ENCODE measurements at places on chromosomes 1 and 21.

GRCh38 chr21:39504230-39504629 is 52.5 kb downstream of the SH3BGR start:
- DNase-seq, result no peak

- no peak for DNase-seq
Measured at GRCh38 chr1:225347123-225347683, 80.6 kb downstream of the LBR start.

DNA sequence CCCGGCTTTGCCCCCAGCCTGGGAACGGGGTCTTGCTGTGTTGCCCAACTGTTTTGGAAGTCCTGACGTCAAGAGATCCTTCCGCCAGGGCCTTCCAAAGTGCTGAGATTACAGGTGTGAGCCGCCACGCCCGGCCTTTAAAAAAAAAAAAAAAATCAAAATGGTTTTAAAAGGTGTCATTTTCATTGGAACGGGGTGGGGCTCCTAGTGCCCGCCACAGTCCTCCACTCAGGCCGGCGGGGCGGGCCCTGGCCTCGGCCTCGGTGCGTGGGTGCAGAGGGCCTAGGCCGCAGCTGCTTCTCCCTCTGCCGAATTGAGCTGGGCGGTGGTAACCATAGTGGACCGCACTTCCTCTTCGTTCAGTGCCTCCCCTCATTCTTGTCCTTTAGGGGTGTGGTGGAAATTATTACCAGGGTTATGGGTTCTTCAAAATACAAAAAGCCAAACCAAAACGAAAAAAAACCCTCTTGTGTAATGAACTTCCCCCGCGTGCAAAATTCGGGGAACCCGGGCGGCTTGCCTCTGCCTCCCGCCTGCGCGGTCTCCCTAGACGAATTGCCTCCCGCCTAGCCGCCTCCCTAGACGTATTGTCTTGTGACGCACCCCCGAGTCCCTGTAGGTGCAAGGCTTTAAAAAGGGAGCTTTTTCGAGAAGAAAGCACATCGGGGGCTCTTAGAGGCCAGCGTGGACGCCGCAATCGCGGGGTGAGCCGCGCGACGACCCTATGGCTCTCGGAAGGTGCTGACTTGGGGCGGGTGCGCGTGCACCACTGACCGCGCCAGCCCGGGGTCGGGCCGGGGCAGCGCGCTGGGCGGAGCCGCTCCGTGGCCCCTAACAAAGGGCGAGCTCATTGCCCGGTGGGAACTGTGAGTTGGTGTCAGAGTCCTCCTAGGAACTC is 10.5 kb upstream of the SPEN start:
- no peak for DNase-seq

DNA sequence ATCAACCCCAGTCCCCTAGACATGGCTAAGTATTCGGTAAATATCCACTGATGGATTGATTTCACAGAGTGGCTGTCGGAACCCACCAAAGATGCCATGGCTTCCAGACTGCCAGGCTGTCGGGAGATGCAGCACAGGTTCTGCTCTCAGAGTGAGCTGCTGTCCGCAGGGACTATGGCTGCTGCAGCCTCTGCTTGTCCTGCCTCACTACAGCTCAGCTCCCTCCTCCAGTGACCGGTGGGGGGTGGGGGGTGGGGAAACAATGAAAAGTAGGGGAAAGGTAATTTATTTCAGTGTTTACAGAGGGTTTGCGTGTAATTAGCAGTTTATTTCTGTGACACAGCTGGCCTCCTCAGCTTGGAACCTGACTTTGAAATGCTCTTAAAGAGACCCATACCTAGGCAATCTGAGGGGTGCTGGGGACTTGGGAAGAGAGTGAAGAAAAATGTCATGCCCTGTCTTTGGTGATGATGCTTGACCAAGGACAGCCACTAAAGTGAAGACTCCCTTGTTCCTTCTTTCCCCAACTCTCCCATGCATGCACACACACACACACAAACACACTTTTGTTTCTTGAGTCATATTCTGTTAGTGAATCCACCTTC is 109.0 kb downstream of the CACNA1E start:
- DNase-seq, result no peak

GRCh38 chr1:8252266-8252951 is 65.5 kb upstream of the SLC45A1 start:
- DNase-seq, result no peak

DNA sequence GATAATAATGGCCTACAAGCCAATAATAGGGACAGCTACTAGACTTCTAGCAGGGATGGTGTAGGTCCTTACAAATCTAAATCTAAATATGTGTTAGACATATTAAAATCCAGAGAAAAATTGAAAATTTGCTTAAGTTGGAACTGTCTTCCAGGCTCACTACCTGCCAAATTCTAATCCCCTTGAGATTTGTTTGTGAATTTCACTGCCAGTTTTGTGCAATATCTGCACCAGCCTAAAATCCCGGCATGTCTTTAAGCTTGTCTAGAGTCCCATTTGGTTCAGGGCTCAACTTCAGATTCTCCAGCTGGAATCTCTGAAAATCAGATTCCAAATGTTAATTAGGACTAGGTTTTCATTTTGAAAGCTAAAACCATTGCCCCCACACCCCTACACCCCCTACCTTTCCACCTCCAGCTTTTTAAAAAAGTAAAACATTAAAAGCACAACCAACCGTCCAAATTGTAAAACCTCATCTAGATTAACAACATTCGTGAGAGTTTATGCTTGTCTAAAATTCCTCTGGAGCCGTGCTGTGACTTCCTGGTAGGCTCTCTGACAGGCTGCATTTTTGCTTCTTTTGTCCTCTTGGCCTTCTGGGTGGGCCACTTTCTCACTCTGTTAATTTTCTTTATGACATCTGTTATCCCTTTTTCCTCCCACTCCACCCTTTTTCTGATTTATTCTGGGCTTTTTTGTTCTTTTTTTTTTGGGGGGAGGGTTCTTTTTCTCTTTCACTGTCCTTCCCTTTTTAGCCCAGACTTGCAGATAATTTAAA is 348.7 kb downstream of the PAPPA2 start:
- DNase-seq, result no peak

- no peak for DNase-seq
Measured at GRCh38 chr1:163090321-163090945, 21.3 kb downstream of the RGS4 start.

- no peak for DNase-seq
Measured at GRCh38 chr1:156851779-156852417, 7.0 kb downstream of the INSRR start.

DNA sequence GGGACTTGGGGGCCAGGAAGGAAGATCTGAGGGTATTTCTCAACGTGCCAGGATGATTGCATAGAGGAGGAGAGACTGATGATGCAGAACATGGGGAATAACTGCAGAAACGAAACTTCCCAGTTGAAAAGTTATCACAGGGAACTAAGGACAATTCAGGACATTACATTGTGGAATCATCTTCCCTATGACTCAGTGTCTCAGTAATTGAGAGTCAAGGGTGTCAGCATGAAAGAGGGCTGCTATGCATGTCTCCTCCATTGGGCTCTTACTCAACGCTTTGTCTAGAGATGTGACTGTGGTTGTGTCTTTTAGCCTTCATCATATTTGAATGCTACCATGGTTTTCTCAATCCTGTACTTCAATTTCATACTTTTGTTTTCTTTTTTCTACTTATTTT is 48.9 kb upstream of the PTGFR start:
- no peak for DNase-seq

GRCh38 chr1:230163205-230163604 is 96.2 kb downstream of the GALNT2 start:
- no peak for DNase-seq

GRCh38 chr1:152745289-152745704 is 12.5 kb upstream of the KPRP start:
- DNase-seq, result no peak

- peak; percentile 28 for DNase-seq
Measured at GRCh38 chr21:16841975-16842695, 670.7 kb upstream of the CXADR start.

DNA sequence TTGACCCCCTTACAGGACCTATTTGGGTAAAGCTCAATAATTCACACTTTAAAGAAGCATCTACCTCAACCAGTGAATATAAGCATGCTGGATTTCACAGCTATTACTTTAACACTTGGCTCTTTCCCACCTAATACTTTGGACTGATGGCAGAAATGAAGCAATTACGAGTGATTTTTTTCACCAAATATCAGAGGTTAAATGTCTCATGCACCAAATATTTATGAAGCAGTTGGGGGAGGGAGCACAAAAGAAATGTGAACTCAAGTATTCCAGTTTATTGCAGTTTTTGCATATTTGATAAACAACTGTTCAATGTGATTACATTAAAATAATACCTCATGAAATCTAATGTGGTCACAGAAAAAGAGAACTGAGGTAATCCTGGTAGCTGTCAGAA is 223.6 kb downstream of the LRRC7 start:
- no peak for DNase-seq

- no peak for DNase-seq
Measured at GRCh38 chr1:30900931-30901560, 7.5 kb downstream of the SDC3 start.

DNA sequence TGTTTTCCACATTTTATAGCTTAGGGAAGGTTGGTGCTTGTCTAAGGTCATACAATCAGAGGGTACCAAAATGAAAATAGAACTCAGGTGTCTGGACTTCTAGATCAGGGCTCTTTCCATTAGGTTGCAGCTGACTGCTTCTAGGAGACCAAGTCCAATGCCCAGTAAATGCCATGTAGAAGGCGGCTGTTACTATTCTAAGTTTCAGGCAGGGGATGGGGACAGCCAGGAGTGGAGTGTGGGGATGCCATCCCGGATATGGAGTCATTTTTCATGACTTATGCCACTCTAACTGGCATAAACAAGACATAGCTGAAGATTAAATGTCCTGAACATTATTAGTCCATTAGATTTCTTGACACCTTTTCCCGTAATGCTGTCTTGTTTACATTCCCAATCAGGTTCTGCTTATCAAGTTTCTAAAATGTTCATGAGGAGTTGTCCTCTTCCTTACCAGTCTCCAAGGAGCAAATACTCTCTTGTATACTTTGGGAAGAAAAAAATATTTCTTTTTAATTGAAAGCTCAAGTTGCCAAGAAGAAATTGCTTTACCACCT is 31.5 kb downstream of the XCL1 start:
- no peak for DNase-seq

DNA sequence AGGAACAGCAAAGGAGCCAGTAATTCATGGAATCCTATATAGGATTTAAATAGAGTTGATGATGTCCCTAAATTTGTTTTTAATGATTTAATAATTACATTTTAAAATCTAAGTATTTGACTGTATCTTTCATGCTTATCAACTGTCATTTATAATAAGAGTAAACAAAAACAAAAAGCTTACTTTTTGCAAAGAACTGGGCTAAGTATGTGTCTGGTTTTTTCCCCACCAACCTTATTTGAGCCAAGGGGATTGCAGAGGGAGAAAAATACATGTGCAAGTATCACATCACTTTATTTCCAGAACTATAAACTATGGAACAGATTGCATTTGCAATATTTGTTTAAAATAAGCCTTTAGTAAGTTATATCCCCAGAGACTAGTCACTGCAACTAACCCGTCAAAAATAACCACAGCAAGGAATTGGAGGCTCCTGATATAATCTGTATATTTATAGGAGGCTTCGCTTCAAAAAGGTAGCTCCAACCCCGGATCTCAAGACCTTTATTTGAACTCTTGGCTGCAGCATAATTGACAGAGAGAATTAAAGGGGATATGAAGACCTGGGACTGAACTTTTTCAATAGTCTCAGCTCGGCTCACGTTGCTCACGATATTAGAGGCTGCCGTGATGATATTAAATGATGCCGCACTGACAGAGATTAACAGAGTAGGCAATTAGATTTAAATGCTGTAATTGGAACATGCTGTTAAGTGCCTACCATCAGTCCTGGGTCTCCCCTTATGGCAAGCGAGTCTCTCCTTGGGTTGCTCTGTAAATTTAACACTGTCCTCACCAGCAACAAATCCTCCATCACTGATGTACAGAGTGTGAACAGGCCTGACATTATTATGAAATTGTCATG is 329.1 kb upstream of the NFIA start:
- DNase-seq, result no peak

- DNase-seq, result no peak
Measured at GRCh38 chr1:213457186-213457585, 406.1 kb downstream of the RPS6KC1 start.

GRCh38 chr1:28099050-28099769 is 10.8 kb upstream of the EYA3 start:
- DNase-seq, result no peak

GRCh38 chr1:43220905-43221778 is 48.6 kb upstream of the TMEM125 start:
- DNase-seq, result peak; percentile 41

DNA sequence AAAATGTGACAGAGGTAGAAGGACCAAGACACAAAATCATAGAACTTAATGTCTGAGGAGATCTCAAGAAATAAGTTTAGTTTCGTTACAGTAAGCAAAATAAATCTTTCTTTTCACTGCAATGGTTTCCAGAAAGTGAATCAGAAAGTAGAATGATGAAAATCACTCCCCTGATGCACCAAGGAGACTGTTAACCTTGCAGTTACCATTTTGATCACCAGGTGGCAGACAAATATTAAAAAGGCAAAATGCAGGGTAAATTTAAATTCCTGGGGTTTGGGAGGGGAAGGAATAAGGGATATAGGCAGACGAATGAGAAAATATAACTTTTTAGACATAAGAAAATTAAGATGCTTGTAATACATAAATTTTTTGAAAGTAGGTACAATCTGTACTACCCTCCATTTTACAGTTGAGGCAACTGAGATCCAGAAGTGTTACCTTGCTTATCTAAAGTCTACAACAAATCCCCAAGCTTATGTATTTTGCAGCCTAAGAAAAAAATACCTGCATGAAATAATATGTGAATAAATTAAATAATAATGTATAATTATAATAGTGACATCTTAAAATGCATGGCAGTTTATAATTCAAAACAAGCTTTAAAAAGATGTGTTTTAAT is 253.2 kb downstream of the CRB1 start:
- peak; percentile 37 for DNase-seq

- DNase-seq, result no peak
Measured at GRCh38 chr1:117058810-117059209, 1.3 kb upstream of the TTF2 start.

- DNase-seq, result no peak
Measured at GRCh38 chr1:244214009-244214967, 163.2 kb downstream of the ZBTB18 start.

DNA sequence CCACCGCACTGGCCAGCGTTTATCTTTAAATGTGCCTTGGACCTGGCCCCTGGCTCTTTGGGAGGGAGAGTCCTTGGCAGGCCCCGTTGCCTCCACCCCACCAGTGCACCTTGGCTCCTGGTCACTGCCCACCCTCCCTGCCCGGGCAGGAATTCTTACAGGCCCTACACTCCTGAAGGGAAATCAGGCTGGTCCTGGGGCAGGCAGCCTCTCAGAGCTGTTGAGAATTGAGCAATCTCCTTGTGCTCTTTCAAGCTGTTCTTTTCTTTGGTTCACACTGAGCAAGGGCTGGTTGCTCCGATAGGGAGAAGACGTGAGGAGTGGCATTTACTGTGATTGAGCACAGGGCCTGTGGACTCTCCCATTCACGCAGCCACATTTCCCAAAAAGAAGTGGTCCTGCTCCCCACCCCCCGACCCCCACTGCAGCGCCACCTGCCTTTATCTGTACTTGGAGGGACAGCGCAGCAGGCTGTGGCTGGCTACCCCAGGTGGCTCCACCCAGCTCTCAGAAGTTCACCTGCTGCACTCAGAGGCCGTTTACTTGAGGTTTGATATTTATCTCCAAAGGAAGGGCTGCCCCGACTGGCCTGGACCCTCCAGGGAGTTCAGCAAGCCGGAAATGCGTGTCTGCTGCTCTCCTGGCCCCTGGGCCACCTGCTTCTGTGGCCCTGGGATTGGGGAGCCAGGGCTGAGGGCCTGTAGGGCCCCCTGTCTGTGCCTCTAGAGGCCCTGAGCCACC is 47.8 kb downstream of the SKI start:
- no peak for DNase-seq

- DNase-seq, result no peak
Measured at GRCh38 chr1:197438010-197438790, 170.1 kb downstream of the CRB1 start.

- no peak for DNase-seq
Measured at GRCh38 chr1:32719681-32720275, 17.2 kb upstream of the SYNC start.
